CD4-positive, alpha-beta T cell treated with Interferon gamma for 1 hour (primary cell): ENCODE measurements at places on chromosomes 2 and 18.

GRCh38 chr2:176124110-176124946 is 1.8 kb downstream of the HOXD9 start:
- DNase-seq: no peak

DNA sequence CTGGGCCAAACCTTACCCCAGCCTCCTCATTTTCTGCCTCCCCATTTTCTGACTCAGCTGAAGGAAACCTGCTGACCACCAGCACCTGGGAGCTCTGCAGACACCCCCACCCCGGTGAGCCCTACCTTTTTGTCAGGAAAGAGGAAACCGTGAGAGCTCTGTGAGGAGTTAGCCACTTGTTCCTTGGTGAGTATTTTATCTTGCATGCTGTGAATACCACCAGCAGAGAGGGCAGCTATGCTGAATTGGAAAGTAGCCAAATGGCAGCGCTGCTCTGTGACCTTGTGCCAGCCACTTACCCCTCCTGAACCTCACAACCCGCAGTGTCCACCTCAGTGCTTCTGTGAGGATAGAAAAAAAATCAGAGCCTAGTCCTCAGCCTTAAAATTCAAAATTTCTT is 2.5 kb downstream of the MPPE1 start:
- no peak for DNase-seq

DNA sequence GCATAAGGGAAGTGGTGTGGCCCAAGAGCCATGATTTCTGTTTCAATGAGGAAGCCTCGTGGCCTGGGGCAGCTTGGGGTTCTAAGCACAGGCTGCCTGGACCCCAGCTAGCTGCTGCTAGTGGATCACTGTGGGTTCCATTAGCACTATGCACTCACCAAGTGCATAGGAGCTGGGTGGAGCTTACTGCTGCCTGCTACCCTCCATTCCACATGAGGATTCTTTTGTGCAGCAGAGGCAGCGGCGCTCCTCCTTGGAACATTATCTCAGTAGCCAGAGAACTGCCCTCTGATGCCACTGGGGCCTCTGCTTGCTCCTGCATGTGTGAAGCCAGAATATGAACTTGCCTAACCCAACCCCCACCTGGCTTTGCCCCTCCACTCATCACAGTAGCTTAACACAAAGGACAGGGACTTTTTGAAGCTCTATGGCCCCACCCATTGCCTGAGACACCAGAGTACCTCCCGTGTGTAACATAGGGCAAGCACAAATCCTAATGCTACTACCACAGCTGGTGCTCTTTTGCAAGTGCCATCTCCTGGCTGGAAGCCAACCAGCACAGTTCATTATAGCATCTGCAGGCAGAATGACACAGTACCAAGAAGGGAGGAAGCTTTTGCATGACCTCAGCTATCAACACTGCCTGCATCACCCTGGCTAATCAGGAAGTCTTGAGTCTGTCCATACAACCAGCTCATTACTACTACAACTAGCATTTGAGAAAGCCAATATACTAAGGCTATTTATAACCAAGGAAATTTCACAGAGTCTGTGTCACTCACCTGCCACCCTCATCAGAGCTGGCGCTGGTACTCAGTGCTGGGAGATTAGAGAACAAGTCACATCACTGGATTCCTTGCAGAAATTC is 297.0 kb upstream of the GULP1 start:
- no peak for DNase-seq

DNA sequence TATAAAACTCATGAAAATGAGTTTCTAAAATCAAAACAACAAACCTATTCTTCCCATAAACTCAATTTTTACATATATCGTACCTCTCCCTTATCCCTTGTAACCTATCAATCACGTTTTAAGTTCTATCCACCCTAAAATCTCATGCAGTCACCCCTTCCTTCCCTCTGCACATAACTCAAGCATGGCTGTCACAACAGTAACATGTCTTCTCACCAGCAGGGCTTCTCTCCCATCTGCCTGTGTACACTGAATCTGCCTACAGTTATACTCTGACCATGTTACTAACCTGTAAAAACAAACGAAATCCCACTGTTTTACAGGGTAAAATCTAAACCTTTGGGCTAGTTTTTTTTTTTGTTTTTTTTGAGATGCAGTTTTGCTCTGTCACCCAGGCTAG is 68.2 kb downstream of the MAP4K3 start:
- DNase-seq: no peak

GRCh38 chr2:105571445-105571987 is 172.7 kb upstream of the FHL2 start:
- DNase-seq: no peak

- no peak for DNase-seq
These were observed 314.7 kb upstream of the GULP1 start for GRCh38 chr2:187976986-187977333.

DNA sequence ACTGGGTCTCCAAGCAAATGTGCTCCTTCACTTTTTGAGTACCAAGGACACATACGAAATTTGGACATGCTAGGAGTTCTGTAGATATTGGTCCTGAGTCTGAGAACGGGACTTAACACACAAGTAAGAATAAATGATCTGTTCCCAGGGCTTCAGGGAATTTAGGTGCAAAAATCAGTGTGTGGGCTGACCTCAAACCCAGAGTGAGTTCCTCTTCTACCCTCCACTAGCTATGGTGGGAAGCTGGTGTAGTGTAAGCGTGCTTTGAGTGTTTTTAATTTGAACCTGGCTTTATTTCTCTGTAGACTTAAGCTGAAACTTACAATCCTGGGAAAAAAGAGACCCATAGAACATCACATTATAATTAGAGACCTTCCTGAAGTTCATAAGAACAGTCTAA is 50.5 kb downstream of the MYO3B start:
- no peak for DNase-seq

GRCh38 chr2:11051280-11051679 is 104.0 kb upstream of the SLC66A3 start:
- no peak for DNase-seq

DNA sequence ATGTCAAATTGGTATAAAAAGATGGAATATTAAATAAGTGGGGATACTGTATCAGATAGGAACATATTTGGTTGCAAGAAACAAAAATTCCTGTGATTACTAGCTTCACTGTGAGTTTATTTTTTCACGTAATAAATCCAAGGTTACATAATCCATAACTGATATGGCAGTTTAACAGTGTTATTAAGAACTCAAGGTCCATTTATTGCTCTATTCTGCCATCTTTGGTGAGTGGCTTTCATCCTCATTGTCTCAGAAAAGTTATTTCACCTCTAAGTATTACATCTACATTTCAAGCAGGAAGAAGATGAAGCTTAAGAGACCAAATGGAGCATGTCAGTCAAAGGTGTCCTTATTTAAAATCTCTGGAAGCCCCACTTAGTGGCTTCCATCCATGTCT is 37.2 kb downstream of the YIPF4 start:
- DNase-seq: no peak

- DNase-seq: no peak
These were observed 70.7 kb upstream of the FN1 start for GRCh38 chr2:215506604-215506990.

DNA sequence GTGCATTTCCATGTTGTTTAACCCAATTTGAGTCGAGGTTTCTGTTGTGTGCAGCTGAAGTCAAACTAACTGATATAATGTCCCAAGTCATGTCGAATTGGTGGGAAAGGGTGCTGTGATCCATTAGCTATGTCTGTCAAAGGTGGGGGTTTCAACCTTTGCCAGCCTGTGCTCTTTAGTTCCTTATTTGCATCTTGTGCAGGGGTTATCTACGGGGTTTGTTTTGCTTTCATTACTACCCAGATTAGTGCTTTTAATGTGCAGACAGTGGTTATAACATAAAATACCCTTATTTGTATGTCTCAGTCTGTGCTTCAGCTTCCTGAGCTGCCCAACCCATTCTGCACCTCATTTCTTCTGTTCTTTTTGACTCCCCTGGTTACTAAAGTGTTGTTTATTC is 271.9 kb upstream of the CXCR4 start:
- peak; percentile 9 for DNase-seq

DNA sequence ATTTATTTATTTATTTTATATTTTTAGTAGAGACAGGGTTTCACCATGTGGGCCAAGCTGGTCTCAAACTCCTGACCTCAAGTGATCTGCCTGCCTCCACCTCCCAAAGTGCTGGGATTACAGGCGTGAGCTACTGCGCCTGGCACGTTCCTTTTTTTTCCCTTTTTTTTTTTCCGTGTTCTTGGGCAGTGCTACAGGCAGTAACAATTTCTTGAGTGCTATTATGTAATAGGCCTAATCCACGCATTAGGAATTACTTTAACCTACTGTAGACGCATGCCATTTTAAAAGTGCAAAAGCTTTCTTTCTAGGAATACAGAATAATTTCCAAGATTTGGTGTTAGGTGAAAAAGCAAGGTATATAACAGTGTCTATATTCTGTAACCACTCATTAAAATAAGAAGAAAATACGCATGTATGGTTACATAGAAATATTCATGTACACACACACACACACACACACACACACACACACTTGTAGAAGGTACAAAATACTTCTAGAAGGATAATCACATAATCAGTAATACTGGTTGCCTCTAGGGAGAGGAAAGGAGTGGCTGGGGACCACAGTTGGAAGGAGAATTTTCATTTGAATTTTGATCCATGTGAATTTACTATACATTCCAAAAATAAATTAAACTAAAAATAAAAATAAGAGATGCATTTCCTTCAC is 92.3 kb downstream of the METTL8 start:
- DNase-seq: no peak

GRCh38 chr2:9037166-9037565 is 33.7 kb upstream of the MBOAT2 start:
- no peak for DNase-seq

DNA sequence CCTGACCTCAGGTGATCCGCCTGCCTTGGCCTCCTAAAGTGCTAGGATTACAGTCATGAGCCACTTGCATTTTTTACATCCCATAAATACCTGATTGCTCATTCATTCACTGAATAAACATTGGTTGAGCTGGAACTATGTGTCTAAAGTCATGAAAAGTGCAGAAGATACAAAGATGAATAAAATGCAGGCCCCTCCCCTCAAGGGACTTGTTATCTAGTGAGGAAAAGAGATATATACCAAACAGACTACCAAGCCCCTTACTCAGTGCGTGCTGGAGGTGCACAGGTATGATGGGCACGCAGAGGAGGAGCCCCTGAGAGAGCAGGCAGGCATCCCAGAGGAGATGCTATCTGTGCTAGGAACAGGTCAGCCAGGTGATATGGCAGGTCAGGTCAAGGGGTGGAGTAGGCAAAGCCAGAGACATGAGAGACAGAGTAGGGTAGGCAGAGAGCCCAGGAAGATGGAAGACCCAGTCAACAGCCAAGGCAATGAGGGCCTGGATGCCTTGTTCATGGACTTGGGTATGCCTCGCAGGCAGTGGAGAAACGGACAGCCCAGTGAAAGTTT is 7.7 kb downstream of the FHL2 start:
- no peak for DNase-seq

DNA sequence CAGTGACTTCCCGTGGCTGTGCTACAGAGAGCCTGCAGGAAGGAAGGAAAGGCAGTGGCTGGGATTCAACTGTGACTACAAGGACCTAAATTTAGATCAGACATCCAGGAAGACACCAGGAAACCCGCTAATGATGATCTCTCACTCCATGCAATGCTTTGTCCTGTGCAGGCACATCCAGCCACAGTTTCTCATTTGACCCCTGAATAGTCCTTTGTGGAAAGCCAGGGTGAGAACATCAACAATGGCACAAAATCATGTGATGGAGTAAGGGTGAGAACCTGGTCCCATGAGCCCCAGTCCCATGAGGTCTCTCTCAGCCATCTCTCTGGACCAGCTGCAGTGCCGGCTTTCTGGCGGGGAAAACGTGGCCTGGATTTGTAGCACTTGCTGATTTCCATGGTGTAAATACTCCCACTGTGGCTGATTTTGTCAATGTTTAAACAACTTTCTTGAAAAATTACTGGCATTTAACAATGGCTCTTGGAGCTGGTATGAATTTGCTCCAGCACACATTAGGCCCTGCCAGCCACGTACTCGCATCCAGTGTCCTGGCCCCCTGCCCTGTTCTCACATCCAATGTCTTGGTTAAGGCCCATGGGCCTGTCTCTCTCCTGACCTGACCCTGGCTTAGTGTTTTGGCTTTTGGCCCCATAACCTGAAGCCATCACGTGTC is 159.0 kb upstream of the HAAO start:
- DNase-seq: no peak

- DNase-seq: no peak
These were observed 36.8 kb upstream of the EML4 start for GRCh38 chr2:42132191-42132965.

DNA sequence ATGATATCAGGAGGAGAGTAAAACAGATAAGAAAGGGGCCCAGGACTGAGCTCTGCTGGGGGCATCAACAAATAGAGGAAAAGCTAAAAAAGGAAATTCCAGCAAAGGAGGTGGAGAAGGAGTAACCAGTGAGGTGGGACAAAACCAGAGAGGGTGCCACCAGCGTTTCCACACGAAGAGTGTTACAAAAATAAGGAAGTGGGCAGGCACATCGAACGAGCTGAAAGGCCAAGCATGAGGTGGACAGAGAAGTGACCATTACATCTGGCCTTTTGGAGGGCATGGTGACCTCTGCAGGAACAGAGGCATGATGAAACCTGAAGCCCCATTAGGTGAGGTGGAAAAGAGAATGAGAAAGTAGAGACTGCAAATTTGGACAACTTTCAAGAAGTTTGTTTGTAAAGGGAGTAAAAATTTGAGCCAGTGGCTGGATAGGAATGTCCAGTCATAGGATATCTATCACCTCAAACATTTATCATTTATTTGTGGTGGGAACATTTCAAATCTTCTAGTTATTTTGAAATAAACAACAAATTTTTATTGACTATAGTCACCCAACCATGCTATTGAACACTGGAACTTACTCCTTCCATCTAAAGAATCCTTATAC is 18.4 kb upstream of the VIT start:
- no peak for DNase-seq

DNA sequence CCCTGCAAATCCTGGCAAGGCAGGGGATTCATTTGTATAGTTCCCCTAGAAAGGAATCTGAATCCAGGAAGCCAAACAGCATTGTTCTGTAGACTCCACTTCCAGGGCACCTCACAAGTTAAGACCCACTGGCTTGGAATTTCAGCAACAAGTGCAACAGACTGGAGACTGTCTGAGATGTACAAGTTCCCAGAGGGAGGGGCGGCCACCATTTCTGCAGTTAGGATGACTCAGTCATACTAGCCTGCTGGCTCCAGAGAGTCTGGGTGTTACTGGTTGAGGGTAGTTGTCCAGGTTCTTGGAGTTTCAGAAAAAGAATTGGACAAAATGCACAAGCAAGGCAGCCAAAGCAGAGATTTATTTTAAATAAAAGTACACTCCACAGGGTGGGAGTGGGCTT is 384.2 kb downstream of the DSC3 start:
- no peak for DNase-seq

DNA sequence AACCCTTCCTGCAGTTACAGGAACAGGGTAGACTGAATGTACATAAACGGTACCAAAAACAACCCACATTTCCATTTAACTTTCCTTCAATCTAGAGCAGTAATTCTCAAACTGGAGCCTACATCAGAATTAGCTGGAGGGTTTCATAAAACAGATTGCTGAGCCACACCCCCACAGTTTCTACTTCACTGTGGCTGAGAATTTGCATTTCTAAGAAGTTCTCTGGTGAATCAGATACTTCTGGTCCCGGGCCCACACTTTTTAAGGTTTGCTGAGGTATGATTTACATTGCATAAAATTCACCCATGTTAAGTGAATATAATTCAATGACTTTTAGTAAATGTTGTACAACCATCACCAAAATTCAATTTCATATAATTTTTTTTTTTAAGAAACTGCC is 113.7 kb downstream of the SRBD1 start:
- DNase-seq: no peak

- no peak for DNase-seq
These were observed 73.8 kb upstream of the CD226 start for GRCh38 chr18:70021498-70021897.
